ENCODE measurements at places on chromosomes 3 and 15. TPM values are rescaled to one million over a fixed set of nuclear protein-coding genes. Genes with fewer than 3 reads are reported as not detected.

Gene GHRL
- 0.43 TPM for total RNA-seq

Gene GOLGA8J
- total RNA-seq = not detected

DNA sequence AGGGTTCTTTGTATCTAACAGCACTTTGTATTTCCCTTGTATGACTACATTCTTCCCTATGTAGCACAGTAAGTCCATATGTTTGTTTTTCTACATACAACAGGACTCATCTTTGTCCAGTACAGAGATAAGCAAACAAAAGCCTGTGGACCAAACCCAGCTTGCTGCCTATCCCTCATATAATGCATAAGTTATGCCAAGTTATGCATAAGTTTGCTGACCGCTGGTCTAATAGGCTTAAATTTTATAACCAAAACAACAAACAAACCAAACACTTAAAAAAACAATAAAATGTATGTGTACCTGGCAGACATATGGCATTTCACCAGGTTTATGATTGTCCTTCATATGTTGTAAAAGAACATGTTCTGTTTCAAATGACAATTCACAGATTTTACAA is 56.0 kb downstream of the ZNF280D start:
- no peak for DNase-seq
- no peak overlapping the region for H3K27ac ChIP-seq
- H3K27me3 ChIP-seq = no peaks in the 10 kb centered on the region
- no peak overlapping the region for H3K4me3 ChIP-seq
- peaks cover 37% of the 10 kb centered on the region for H3K36me3 ChIP-seq

GRCh38 chr3:152428577-152428976 is 159.8 kb downstream of the MBNL1 start:
- no peaks in the 10 kb centered on the region for H3K27me3 ChIP-seq
- no peak for DNase-seq
- peak overlapping the region; percentile 15 for H3K27ac ChIP-seq
- peaks cover 43% of the 10 kb centered on the region for H3K4me1 ChIP-seq
- no peak overlapping the region for H3K4me3 ChIP-seq
- H3K36me3 ChIP-seq = peaks cover 61% of the 10 kb centered on the region
